Head of caudate nucleus (tissue), 42 donors: ENCODE measurements at places on chromosomes 6 and 20.

DNA sequence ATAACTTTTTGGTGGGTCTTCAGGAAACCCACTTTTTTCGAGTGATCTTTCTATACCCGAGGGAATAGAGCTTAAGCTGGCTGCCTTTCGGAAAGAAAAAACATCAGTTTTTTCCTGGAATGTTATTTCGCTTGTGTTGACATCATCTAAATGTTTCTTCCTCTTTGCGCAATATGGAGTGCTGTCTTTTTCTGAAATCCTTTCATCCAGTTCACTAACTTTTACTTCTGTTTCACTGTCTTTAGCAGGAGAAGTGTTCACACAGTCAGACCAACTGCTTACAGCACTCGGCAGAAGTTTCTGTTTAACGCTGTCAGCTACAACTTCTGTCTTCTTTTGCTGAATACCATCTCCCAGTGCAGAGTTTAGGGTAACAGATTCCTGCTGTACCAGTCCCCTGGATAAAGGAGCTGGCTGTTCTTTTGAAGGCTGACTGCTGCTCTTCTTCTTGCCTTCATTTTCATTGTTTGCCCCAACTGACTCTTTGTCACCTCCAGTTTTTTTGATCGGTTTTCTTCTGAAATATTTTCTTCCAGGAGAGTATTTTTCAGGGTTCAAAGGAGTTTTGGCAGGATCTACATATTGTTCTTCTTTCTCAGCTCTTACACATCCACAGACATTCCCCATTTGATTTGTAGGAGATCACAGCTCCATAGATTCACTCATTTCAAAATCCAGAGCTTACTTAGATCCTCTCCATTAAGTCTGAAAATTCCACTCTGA is 50.0 kb upstream of the DST start:
- DNase-seq: no peak

DNA sequence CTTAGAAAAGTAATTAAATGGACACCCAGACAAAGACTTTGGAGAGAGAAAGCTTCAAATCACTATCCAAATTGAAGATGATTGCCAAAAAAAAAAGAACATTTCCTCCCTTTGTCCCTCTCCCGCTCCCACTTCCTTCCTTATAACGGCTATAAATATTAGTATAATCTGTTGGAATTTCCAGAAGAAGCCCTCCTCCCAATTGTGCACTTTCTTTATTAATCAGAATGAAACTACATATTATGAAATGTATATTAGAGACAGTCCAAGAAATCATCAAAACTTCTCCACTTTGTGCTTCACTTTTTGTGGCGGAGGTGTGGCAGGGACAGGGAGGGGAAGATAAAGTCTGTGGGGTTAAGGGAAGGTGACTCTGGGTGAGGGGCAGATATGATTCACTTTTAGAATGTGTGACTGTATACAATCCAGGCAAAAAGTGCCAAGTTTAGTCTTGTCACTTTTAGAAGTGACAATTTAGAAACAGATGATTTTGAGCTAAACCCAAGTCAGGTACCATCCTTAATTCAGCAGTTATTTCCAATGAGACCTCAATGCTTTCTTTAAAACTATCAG is 195.0 kb upstream of the MARCKS start:
- DNase-seq: no peak

GRCh38 chr20:44544263-44544662 is 22.4 kb upstream of the SERINC3 start:
- no peak for DNase-seq

GRCh38 chr6:10391299-10391630 is 23.6 kb downstream of the TFAP2A start:
- DNase-seq: no peak

- DNase-seq: no peak
Observed at GRCh38 chr6:149950423-149950822, 8.6 kb downstream of the ULBP2 start.

DNA sequence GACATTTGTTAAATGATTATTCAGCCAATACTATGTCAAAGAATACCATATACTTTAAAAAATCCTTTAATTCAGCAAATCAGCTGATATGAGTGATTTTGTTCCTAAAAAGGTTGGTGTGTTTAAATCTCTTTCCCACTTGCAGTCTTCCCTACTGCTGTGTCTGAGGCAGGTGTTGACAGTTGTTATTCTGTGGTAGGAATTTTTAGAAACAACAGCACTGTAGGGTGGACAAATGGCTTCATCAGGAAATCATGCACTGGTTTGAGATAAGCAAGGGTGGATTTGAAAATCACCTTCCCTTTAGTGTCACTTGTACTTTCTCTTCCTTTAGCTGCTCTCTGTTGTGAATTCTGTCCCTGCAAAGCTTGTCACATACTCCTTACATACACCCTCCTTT is 213.7 kb upstream of the SGK1 start:
- no peak for DNase-seq

GRCh38 chr6:145020543-145020942 is 714.8 kb downstream of the EPM2A start:
- no peak for DNase-seq

DNA sequence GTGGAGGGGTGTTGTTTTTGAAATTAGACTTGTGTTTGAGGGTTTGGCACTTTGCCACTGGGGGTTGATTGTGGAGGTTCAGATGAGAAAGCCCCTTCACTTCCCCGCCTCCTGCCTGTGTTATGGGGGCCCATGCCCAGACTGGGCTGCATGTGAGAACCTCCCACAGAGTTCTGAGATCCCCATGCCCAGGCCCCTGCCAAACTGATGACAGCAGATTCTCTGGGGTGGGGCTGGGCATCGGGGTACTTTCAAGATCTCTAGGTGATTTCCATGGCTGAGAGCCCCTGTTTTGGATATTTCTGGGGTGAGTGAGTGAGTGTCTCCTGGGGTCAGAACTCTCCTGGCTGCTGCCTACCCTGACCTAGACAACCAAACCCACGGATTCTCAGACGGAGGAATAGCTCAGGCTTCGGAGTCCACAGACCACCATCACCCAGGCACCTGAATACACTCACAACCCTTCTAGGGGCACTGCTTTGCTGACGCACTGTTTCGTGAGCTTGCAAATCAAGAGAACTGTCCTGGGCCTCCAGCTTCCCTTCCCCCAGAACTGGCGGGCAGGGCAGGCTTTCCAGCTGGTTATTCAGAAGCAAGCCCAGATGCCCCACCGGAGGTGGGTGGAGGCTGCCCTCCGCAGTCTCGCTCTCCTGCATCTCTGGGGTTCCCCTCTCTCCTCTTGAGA is 6.3 kb downstream of the BCAS1 start:
- DNase-seq: no peak

- no peak for DNase-seq
Observed at GRCh38 chr6:158268361-158269147, 43.7 kb upstream of the TULP4 start.

- no peak for DNase-seq
Observed at GRCh38 chr6:5411414-5411813, 150.1 kb downstream of the FARS2 start.

DNA sequence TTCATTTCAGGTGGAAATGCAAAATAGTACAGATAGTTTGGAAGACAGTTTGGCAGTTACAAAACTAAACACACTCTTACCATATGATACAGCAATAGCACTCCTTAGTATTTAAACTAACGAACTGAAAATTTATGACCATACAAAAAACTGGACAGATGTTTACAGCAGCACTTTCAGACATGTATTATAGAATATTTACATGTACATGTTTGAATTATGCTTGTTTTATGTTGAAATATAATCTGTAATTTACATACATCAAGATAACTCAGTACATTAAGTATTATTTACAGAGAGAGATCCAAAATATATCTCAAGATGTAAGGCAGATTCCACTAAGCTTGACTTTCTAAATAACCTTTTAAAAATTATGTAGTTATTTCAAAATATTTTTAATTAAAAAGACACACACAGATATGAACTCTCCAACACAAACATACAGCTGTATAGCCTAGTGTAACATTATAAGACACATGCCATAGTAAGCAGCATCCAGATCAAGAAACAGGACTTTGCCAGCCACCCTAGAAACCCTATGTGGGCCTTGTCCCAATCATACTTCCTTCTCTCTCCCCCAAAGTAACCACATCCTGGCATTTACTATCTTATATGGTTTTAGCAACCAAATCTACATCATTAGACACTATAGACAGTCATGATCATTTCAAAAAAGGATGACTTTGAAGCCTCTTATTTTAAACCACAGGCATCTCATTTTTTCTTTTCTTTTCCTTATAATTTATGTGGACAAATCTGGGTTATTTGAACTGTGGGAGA is 82.2 kb downstream of the MAN1A1 start:
- no peak for DNase-seq

DNA sequence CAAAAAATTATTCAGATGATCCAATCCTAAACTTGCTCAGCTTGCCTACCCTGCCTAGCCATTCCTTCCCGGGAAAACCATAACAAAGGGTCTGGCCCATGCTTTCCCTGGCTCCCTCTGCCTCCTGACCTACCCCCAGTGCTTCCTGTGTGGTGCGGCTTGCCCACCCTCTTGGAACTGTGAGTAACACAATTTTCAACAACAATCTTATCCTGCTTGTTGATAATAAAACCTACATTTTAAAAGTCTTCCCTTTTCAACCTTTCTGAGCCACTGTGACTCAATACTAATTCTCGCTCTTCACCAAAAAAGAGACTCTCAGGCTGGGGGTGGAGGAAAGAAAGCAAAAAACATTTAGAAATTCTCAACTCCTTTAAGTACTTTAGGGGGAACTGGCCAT is 18.0 kb downstream of the EXOC2 start:
- no peak for DNase-seq

DNA sequence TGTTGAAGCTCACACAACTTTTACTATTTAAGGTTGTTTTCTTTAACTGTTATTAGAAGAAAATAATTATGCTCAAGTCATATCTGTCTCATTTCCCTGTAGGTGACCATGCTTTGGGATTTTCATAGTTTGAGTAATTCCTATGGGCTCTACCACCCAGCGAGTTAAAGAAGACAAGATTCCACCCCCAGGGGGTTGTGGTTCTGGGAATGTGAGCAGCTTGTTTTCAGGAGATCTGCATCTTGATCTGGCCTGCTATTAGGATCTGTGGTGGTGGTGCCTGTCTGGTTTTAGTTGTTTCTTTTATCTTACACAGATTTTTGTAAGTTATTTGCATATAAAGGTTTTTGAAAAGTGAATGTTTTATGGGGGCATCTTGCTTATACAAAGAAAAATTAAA is 20.2 kb upstream of the REV3L start:
- DNase-seq: no peak

DNA sequence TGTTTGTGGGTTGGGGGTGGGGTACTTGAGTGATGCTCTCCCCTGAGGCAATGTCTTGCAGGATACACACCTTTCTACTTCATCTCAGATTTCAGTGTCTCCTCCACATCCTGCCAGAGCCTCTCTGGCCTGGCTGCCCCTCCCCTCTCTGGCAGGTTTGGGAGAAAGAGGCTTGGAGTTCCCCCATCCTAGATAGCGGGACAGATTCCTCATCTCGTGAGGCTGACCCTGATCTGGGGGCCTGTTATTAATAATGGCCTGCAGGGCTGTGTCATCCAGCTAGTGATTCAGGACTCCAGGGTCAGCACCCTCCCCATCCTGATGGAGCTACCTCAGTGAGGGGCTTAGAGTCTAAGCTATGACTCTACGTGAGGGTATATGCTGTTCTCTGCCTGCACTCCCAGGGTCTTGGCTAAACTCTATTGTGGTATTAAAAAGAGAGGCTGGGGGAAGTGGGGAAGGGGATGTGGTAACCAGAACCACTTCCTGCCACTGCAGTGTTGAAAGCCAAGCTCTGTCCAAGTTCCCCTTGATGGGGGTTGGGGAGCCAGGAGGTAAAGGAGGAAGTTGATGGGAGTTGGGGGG is 3.7 kb upstream of the MMP9 start:
- no peak for DNase-seq

DNA sequence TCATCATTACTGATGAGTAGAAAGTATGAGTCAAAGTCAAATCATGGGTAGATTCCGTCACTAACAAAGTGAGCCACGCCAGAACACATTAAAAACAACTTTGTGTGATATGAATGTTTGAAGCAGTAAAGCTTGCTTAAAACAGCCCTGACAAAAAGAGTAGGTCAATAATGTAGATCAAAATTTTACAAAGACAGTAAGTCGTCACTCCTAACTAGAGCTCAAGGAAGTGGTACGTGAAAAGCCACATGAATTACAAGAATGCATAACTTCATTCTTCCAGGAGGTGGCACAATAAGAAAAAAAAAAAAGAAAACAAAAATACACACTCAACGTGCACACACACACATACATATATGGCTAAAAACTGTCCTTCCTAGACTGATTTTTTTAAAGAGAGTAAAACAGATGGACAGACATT is 69.9 kb downstream of the HACE1 start:
- no peak for DNase-seq

DNA sequence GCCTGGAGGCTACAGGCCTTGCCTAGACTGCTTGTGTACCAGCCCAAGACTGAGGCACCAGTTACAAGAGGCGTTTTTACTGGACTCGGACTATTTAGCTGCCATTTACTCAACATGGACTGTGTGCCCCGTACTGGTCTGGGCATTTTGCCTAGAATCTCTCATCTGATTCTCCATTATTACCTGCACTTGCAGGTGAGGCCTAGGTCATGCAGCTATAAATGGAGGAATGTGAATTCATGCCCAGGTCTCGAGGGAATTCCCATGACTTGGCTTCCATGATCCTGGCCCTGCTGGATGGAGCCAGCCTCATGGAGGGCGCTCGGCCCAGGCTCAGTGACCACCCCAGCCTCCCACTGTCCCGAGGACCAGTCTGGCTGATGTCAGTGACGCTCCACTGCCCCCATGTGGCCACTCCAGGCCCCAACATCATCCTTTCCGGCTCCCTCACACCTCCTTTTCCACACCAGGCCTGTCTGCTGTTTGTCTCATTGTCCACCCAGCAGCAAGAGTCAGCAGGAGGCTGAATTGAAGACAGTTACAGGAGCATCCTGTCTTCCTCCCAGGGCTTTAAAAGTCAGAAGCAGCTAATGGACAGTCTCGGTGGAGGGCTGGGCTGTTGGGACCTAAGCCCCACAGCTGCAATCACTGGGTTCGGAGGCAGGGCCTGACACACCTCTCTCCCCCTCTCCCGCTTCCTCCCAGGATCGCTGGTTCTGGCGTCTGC is 8.7 kb downstream of the MMP24OS start:
- DNase-seq: peak; percentile 79

- peak; percentile 62 for DNase-seq
Observed at GRCh38 chr6:34709386-34709785, 12.8 kb upstream of the ILRUN start.

- no peak for DNase-seq
Observed at GRCh38 chr6:20905377-20905776, 371.1 kb downstream of the CDKAL1 start.
